ENCODE measurements at places on chromosomes 11 and 22.
A peak's percentile ranks its signal among the peaks of the same experiment; 100 is the strongest.

- no peak for DNase-seq
Measured at GRCh38 chr11:108483163-108483562, 15.0 kb downstream of the POGLUT3 start.

DNA sequence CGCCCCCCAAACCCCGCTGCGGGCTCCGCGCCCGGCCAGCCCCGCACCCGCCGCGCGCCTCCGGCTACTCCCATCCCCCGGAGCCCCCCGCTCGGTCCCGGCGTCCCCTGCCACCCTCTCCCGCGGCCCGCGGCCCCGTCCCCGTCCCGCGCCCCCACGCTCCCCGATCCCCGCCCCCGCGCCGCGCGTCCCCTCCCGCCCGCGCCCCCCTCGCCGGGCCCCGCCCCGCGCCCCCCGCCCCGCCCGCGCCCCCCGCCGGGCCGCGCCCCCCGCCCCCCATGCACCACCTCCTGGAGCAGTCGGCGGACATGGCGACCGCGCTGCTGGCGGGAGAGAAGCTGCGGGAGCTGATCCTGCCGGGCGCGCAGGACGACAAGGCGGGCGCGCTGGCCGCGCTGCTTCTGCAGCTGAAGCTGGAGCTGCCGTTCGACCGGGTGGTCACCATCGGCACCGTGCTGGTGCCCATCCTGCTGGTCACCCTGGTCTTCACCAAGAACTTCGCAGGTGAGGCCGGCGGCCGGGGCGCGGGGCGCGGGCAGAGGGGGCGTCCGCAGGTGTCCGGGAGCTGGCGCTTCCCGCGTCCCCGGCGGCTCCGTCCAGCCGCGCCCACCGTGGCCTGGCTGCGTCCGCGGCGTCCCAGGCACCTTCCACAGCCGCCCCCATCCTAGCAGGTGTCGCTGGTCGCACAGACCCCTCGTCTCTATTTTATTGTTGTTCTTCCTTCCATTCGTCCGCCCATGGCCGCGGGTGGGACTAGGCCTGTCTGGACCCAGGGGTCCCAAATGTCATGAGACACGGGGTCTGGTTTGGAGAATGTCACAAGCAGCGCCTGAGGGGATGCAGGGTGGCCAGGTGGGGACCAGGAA, at the start of gene PANX2:
Gene PANX2, plus strand, starts transcription at position 279 of the 866 bp plus-strand sequence. Its CDS starts 0 bp downstream, at position 279.
- no peak for DNase-seq

DNA sequence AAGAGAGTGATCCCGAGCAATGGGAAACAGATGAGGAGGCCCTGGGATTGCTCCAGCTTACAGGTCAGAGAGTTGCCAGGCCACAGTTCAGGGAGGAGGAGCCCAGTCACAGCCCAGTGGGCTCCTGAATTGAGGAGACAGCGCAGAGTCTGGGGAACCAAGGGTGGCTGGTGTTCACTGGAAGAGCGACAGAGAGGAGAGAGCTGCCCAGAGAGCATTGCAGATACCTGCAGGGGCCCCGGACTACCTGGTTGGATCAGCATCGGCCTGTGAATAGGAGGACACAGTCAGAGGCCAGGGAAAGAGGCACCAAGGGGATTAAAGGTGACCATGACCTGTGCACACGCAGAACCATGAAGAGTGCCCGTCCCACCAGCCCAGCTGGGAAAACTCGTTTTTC, 648.6 kb downstream of the TBC1D22A start:
- no peak for DNase-seq

- no peak for DNase-seq
Measured at GRCh38 chr11:28596816-28597215, 488.6 kb downstream of the METTL15 start.

DNA sequence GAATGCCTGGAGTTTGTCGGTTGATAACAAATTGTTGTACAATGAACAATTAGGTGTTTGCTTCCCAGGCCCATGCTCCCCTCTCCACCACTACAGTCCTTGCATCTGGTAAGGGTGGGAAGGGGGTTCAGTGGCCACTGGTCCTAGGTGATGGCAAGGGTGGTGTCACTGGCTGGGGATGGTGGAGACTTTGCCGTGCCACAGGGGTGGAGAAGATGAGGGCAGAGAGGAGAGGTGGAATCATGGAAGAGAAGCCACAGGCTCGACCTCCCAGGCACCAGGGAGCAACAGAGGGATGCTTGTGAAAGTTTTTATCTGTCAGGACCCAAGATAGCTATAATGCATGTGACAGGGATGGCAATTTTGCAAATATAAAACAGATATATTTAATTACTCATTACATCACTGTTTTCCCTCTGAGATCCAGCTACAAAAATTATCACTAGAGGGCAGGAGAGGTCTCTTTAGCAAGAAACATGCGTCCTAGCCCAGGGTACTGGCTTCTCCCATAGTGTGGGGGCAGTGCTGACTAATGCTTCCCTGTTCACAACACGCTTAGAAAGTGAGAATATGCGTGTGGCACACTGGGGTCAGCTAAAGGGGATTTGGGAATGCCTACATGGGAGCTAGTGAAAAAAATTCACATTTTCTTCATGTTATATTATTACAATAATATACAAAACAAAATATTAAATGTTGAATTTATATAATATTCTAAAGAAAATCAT, 49.0 kb upstream of the AMPD3 start:
- DNase-seq, result peak; percentile 64

DNA sequence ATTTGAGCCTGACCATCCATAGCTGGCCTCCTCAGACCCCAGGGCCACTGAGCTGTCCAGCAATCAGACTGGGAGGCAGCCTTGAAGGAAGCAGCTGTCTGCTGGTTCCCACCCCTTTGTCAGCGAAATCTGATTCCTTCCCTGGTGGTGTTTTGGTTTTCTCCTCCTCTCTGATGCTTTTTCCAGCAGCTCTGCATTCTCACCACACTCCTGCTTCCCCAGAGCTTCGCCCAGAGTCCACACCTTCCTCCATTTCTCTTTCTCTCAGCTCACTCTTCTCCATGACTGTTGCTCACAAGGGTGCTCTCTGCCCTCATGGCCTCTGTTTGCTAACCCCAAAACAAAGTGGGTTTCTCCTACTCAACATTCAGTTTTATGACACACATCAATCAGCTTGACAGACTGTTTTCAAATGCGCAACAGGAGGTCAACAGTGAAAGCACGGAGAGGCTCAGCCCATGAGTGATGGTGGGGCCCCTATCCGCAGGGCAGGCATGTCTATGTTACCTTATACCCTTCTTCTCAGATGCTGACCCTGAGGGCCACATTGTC, 130.6 kb upstream of the MTNR1B start:
- DNase-seq, result peak; percentile 74

DNA sequence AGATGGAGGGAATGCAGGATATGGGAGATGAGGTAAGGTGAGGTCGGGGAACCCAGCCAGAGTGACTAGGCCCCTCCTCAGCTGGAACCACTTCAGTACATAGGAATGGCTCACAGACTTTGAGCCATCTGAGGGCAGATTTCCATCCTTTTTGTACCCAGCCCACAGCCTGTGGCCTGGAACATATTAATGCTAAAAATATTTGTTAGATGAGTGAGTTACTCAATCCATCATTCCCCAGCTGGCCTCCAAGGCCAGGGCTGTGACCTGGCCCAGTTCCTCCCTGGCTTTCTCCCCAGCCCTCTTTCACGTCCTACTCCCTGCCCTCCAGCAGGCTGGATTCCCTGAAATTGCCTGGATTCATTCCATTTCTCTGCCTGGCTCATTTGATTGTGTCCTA, 57.2 kb upstream of the PRDM11 start:
- DNase-seq, result no peak

GRCh38 chr11:70307176-70307575, 36.7 kb downstream of the PPFIA1 start:
- no peak for DNase-seq

DNA sequence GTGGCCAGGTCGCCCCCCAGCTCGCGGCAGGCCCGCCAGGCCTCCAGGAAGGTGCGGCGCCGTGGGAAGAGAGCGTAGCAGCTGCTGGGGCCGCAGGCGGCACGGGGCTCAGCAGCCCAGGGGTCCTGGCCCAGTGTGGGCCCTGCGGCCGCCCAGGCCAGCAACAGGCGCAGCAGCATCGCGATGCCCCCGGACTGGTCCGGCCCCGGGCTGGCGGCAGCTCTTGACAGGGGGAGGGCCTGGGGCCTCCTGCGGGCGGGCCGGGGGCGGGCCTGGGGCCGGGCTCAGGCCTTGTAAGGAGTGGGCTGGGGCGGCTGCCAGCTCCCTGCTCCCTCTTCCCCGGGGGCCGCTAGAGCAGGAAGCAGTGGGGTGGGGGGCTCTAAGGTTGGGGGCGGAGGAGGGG, at the start of gene CD248:
Gene CD248, minus strand, starts transcription at position 196 of the 403 bp plus-strand sequence. Its CDS starts 17 bp downstream, at position 179.
- no peak for DNase-seq

- DNase-seq, result no peak
Measured at GRCh38 chr11:43197379-43197778, 114.4 kb upstream of the API5 start.

Data from NCI-H1417 treated with DMSO at 0.1 percent for 48 hours (cell line).